ENCODE measurements at places on chromosomes 1 and 21.

DNA sequence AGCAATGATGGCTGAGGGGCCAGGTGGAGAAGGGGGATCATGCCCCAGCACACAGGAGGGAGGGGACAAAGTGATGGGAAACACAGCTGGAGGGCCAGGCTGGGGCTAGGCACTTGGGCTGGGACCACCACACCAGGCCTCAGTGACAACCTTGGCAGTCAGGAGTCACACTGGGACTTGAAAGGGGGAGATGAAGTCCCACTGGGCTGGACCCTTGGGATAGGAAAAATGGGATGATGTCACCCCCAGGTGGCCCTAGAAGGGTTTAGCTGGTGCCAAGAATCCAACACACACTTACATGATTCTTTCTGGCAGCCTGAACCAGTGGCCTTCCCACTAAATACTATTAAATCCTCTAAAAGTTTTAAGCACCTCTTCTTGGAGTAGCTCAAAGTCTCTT lies 17.1 kb downstream of the ZBTB17 start:
- DNase-seq = no peak

DNA sequence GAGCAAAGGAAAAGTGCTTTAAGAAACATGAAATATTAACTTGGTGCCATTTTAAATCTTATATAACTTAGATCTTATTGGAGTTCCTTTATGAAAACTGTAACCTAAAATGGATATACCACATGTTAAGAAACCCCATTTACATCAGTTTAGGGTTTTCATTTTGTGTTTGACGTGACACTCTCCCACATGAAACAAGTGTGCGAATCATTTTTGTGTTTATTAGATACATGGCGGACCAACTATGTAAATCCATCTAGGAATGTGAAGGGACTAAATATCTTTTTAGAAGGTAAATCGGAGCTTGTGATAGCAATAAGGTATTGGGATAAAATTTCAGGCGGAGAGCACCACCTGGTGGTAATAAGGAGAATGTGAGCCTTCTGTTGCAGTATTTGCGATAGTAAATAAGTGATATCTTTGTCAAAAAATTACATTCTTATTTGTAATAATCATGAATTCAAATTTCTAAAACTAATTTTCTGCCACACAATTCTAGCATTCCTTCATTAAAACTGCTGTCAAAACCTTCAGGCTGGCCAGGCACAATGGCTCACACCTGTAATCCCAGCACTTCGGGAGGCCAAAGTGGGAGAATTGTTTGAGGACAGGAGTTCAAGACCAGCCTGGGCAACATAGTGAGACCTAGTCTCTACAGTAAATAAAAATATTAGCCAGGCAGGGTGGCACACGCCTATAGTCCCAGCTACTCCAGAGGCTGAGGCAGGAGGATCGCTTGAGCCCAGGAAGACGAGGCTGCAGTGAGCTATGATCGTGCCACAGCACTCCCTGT lies 31.3 kb downstream of the SMAP2 start:
- DNase-seq = peak; percentile 87

GRCh38 chr1:59761443-59761842 lies 53.3 kb upstream of the HOOK1 start:
- DNase-seq = no peak

GRCh38 chr1:7646981-7647901 lies 123.9 kb upstream of the VAMP3 start:
- peak; percentile 63 for DNase-seq

- peak; percentile 74 for DNase-seq
These were observed 9.2 kb upstream of the EVA1C start for GRCh38 chr21:32403201-32403777.

DNA sequence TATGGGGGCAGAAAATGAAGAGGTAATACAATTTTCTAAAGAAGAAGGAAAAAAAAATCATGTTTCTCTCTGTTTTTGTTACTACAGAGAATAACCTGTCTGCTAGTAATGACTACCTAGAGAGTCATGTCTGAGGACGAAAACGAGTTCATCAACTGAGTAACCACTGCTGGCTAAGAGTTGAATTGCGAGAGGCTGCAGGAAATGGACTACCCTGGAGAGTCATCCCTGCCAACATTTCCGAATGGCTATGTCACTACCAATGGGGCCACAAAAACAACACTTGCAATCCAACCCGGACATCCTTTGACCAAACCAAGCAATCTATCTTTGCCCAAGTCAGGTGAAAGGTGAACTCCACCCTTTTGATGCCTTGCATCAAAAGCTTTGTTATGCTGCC lies 120.6 kb downstream of the FCRL5 start:
- no peak for DNase-seq

GRCh38 chr21:32712641-32713040 lies 15.2 kb downstream of the SYNJ1 start:
- no peak for DNase-seq

DNA sequence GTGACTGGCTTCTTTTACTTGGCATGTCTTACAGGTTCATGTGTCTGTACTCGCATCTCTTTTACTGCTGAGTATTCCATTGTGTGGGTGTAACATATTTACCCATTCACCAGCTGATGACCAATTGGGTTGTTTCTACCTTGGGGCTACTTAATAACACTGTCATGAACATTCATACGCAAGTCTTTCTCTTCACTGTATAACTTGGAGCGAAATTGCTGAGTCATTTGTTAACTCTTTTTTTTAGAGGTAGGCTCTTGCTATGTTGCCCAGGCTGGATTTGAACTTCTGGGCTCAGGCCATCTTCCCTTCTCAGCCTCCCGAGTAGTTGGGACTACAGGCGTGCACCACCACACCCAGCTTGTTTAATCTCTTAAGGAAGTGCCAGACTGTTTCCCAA lies 6.5 kb downstream of the PYCR2 start:
- no peak for DNase-seq

GRCh38 chr1:7623842-7624241 lies 147.3 kb upstream of the VAMP3 start:
- peak; percentile 6 for DNase-seq

DNA sequence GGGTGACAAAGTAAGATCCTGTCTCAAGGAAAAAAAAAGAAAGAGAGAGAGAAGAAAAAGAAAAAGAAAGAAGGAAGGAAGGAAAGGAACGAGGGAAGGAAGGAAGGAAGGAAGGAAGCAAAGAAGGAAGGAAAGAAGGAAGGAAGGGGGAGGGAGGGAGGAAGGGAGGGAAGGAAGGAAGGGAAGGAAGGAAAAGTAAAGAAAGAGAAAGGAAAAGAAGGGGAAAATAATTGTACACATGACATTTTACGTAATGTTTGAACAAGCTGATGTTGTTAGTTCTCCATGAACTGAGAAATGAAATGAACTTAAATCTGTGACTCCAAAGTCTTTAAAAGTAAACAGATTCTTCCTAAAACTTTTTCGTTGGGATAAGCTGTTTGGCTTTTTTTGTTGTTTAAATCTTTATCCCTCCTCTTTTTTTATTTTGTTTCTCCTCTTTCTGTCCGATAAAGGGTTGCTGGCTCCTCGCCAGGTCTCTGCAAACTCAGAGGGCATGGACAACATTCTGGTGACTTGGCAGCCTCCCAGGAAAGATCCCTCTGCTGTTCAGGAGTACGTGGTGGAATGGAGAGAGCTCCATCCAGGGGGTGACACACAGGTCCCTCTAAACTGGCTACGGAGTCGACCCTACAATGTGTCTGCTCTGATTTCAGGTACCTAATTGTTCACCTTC lies 59.8 kb downstream of the IL12RB2 start:
- no peak for DNase-seq

DNA sequence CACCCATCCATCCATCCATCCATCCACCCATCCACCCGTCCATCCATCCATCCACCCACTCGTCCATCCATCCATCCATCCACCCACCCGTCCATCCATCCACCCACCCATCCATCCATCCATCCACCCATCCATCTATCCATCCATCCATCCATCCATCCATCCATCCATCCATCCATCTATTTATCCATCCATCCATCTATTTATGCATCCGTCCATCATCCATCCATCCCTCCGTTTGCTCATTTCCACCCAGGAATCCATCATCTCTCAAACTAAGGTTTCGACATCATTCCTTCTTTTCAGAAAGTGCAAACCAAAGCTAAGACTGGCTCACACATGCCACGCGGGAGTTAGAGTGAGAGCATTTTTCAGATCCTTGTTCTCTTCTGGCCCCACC lies 52.8 kb upstream of the POFUT2 start:
- DNase-seq = no peak

DNA sequence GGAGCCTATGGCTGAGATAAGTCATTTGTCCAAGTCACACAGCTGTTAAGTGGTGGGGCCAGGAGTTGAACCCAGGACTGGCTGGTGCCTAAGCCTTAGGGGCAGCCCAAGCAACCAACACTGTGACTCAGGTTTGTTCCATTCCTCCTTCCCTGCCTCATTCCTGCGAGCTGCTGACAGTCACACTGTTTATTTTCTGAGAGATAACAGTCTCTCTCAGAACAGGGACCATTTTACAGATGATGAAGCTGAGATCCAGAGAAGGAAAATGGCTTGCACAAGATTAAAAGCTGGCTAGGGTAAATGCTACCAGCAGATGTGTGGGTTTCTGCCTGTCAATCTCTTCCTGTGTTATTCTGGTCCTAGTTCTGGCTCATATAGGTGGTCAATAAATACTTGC lies 24.3 kb upstream of the TCEA3 start:
- DNase-seq = no peak

DNA sequence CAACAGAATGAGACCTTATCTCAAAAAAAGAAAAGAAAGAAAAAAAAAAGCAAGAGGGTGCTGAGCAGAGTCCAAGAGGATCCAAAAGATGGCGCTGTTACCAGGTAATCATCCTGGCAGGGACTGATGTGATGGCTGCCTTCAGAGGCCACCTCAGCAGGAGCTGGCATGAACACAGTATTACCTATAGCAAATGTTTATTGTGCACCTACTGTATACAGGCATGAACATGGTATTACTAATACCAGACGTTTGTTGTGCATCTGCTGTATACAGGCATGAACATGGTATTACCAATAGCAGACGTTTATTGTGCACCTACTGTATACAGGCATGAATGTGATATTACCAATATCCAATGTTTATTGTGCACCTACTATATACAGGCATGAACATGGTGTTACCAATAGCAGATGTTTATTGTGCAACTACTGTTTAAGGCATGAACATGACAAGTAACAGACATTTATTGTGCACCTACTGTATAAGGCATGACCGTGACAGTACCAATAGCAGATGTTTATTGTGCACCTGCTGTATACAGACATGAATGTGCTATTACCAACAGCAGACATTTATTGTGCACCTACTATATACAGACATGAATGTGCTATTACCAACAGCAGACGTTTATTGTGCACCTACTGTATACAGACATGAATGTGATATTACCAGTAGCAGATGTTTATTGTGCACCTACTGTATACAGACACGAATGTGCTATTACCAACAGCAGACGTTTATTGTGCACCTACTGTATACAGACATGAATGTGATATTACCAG lies 115.1 kb upstream of the TMEM51 start:
- no peak for DNase-seq

GRCh38 chr1:97920276-97920831 lies 480 bp downstream of the DPYD start:
- peak; percentile 65 for DNase-seq

GRCh38 chr1:161088587-161089110 lies 709 bp downstream of the NECTIN4 start:
- DNase-seq = no peak

DNA sequence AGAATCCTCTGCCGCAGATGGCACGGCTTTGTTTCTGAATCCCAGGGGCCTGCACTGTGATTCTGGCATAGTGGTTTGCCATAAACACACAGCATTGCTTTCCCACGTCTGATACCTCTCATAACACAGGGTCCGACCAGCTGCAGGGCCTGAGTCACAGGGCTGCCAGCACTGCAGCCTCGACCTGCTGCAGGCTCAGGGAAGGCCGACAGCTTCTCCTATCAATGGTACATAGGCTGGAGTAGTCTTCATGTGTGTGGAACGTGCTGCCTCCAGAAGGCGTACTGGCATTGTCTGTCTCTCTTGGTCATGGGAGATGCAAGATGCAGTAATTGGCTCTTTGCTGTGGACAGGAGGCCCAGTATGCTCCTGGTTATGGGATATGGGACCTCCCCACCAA lies 53.5 kb upstream of the PDE9A start:
- no peak for DNase-seq

- no peak for DNase-seq
These were observed 230.0 kb downstream of the COP1 start for GRCh38 chr1:175976865-175977642.

DNA sequence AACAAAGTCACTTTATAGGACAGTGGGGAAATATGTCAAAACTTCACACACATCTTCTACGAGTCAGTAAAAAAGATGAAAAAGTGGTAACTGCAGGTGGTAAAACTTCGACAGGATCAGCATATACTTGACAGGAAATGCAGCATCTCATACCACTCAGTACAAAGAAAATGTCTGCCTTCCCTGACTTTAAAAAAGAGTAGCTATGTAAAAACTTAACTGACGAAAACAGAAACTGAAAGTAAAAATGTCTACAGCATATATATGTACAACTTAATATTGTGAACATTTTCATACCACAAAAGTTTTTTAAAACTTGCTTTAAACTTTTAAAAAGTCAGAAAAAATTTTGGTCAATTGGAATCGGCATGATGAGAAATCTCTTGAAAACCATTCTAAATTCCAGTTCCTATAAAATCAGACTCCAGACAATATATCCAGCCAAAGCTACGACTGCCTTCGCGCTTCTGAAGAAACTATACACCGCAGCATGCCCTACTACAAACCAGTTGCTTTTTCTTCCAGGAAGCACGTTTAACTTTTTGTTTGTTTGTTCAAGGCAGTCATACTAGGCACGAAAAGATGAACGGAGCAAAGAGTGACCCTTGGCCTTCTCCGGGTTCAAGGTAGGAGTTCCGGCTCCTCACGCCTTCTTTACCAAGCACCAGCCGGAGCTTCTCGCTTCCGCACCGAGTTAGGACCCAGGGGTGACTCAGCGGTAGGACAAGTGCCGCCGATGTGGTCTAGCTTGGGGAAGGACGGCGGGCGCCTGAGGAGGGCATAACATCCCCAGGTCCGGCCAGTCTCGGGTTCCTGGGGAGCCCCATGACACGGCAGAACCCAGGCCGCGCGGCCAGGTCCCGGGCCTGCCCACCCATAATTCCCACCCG lies 612 bp downstream of the PSMA5 start:
- DNase-seq = no peak

DNA sequence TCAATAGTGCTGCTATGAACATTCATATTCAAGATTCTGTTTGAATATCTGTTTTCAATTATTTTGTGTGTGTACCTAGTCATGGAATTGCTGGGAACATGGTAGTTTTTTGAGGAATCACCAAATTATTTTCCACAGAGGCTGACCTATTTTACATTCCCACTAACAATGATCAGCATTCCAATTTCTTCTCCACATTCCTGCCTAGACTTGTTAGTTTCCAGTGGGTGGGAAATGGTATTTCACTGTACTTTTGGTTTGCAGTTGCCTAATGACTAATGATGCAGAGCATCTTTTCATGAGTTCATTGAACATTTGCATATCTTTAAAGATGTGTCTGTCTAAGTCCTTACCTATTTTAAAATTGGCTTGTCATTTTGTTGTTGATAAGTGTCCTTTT lies 1182.6 kb upstream of the B3GALT2 start:
- no peak for DNase-seq

GRCh38 chr1:203304391-203304918 lies 864 bp upstream of the BTG2 start:
- no peak for DNase-seq

GRCh38 chr21:43818685-43819084 lies 29.3 kb downstream of the RRP1 start:
- no peak for DNase-seq

All from hippocampal formation (tissue), 2 donors.